Esophagus mucosa (tissue), 1 donor: ENCODE measurements at places on chromosomes 7 and 10.

DNA sequence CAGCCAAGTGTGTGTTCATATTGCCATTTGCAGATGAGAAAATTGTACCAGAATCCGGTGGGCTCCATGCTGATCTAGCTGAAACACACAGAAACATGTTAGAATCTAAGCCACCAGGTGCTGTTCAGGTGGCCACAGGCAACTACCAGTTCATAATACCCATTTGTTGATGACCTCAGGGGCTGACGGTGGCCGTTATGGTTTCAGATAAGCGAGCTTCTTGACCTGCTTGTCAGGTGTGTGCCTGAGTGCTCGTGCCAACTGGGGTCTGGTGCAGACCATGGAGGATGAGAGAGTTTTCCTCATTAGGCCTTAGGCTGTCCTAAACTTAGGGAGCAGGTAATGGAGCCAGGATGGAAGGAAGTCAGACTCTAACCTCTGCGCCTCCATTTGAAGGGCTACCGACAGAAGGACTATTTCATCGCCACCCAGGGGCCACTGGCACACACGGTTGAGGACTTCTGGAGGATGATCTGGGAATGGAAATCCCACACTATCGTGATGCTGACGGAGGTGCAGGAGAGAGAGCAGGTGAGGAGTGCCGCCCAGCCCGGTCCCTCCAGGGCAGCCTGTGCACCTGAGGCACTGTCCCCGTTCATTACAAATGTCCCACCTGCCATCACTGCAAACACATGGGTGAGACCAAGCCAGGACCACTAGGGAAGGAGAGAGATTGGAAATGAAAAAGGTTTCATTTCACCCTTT, 53.1 kb downstream of the MKI67 start:
- ATAC-seq = no peak

- no peak for ATAC-seq
Measured at GRCh38 chr7:151306374-151306773, 35.2 kb upstream of the NUB1 start.

DNA sequence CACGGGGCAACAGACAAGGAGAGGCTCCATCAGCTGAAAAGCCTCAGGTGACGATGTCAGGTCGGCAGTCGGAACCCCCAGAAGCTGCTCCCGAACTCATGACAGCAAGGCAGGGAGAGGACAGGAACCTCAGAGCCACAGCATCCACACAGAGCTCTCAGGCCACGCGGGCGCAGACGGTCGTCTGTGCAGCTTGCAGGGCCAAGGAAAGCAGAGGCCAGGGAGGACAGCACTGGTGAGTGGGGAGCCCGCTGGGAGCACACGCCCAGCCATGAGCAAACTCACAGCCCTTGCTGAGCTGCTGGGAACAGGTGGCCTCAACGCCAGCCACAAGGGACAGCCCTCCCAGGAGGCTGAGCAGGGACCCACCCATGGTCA, 138.9 kb downstream of the MAD1L1 start:
- ATAC-seq = no peak

GRCh38 chr7:113120647-113121046, 2.3 kb upstream of the SMIM30 start:
- no peak for ATAC-seq

GRCh38 chr10:5550621-5551530, 26.1 kb downstream of the CALML3 start:
- peak; percentile 60 for ATAC-seq

GRCh38 chr10:75400163-75400770, 1.3 kb downstream of the ZNF503 start:
- ATAC-seq = no peak

DNA sequence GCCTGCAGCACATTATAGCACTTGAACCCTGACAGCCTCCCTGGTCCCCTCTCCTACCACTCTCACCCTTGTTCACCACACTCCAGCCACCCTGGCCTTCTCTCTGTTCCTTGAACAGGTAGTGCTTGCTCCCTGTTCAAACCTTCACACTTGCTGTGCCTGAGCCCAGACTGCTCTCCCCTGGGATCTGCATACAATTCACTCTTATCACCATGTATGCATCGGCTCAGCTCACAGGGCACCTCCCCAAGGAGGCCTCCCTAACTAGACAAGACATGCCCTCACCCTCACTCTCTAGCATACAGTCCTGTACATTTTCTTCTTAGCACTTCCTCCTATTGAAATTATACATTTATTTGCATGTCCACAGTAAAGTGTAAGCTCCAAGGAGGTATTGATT, 59.3 kb downstream of the FAM13C start:
- peak; percentile 64 for ATAC-seq

DNA sequence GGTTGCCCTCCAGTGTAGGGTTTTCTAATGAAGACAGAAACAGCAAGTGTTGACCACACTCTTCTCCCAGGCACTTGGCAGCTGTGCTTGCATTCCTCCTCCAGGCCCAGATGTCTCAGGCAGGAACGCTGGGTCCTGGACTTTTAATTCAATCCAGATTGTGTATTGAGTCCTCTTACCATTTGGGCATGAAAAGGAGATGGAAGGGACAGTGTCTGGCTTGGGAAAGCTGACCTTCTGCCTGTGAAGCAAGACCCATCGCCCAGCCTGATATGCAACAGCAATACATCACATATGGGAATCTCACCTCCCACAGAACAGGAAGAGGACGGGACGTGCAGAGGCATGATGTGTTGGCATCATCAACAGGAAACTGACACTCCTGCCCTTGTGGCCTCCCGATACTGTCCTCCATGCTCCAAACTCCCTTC, 174.4 kb upstream of the LYZL2 start:
- ATAC-seq = peak; percentile 37

DNA sequence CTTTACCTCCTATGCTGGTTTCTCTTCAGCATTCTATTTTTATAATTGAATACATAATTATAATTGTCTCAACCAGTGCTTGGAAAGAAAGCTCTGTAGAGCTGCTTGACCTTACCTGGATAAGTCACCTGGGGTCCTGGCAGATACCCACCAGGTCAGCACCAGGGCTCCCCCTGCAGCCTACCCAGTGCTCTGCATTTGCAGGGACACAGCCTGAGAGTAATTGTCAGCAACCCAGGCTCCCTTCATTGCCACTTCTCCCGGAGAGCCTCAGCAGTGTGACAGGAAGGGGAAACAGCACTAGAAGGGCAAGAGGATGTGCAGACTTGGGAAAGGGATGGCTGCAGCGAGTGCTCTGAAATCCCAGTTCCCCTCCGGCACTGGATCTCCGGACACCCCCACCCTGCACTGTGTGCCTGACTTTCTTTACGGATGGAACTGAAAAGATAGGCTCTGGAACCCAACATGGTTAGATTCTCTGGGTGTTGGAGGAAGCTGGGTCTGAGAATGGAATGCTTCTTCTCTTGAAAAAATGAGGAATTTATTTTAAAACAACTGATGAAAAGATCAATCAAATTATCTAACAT, 11.4 kb upstream of the PAX4 start:
- ATAC-seq = no peak

- ATAC-seq = peak; percentile 71
Measured at GRCh38 chr7:85041605-85042216, 145.1 kb downstream of the SEMA3D start.

DNA sequence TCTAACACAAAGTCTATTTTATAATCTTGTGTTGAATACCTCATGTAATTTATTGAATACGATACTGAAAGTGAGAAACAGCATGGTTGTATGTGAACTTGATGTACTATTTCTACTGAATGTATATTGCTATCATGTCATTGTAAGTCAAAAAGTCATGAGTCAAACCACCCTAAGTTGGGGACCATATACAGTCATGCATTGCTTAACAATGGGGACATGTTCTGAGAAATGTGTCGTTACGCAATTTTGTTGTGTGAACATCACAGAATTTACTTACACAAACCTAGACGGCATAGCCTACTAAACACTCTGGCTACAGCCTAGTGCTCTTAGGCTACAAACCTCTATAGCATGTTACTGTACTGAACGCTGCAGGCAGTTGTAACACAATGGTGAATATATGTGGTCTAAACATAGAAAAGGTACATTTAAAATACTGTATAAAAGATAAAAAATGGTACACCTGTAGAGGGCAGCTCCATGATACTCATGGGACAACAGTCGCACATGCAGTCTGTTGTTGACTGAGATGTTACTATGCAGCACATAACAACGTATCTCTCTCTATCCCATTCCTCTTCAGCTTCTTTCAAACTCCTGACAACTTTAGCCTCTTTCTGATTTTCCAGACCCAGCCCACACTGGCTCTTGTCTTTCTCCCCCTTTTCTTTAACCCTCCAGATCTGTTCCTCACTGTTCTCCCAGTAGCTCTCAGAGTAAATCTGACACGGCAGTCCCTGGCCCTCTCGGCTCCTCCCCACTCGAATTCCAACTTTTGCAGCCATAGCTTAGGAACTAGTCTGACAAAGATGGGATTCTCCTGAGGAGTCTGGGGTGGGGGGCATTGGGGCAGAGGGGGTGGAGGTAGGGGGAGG, 90.1 kb downstream of the SNX10 start:
- ATAC-seq = no peak

- no peak for ATAC-seq
Measured at GRCh38 chr7:46812101-46812675, 769.7 kb downstream of the TNS3 start.

GRCh38 chr10:72659694-72660093, 32.2 kb upstream of the MCU start:
- no peak for ATAC-seq

DNA sequence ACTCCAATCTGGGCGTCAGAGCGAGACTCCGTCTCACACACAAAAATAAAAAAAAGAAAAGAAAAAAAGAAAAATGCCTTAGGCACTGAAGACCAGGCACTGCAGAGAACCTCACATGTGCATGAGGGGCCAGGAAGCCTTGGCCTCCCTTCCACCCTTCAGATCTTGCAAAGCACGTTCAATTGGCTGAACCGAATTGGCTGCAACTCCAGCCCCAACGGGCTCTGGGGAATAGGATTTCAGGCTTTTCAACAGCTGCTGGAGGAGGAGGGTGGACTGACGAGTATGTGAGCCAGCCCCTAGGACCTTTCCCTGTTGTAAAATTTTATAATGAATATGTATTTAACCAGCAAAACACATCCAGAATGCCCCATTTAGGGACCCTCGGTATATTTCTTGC, 16.7 kb downstream of the TMEM120A start:
- no peak for ATAC-seq

DNA sequence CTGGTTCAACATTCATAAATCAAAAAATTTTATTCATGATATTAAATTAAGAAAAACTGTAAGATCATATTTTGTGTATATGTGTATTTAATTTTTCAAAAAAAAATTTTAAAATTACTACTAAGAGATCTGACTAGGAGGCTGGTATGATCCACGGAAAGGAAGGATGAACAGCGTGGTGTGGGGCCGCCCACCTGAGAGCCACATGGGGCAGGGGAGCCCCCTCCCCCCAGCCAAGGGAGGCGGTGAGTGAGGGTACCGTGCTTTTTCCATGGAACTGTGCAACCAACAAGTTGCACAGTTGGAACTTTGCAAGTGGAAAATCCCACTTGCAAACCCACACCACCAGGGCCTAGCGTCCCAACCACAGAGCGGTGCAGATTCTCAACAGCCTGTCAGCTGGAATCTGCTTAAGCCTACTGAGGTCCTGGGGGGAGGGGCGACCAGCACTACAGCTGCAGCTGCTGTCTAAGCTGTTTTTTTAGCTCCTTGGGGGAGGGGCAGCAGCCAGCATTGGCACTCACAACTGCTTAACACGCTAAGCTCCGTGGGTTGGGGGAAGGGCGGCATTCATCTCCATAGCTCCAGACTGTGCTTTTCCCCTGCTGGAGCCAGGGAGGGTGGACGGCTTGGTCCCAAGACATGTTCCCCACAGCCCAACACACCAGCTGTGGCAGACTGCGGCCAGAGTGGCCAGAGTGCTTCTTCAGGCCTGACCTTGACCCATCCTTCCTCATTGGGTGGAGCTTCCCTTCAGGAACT, 94.2 kb upstream of the IGFBP3 start:
- no peak for ATAC-seq

DNA sequence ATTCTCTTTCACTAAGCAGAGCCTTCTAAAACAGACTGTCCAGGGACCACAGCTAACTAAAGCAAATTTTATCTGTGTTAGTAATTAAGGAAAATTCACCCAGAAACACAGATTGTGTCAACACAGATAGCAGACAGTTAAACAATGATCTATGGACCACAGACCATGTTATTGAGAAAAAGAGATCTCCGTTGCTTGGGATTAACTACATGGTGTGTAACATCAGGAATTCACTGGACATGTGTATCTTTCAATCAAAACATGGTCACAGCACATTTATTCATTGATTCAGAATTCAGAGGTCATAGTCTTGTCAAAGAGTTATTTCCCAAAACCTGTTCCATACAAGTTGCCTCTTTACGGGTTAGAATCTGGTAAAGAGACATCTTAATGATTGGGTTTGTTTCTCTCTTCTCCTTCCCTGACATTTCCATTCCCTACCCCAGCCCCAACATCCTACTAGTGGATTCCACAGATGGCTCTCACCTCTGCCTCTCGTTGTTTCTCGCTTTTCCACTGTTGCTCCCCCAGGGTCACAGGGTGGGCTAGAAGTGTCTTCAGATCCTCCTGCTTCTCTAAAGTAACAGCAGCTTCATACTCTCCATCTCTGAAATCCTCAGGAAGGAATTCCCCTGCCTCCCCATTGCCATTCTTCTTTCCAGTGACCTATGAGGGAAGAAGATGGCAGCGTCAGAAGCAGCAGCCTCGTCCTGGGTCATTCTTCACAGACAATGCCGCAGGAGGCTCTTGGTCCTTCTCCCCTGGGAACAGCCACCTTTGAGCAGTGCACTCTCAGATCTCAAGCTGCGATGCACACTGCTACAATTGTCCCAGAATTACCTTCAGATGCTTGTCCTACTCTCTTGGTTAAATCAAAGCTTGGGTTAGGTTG, 958 bp downstream of the ANKRD1 start:
- no peak for ATAC-seq

GRCh38 chr7:93194386-93194785, 31.9 kb downstream of the HEPACAM2 start:
- peak; percentile 89 for ATAC-seq

DNA sequence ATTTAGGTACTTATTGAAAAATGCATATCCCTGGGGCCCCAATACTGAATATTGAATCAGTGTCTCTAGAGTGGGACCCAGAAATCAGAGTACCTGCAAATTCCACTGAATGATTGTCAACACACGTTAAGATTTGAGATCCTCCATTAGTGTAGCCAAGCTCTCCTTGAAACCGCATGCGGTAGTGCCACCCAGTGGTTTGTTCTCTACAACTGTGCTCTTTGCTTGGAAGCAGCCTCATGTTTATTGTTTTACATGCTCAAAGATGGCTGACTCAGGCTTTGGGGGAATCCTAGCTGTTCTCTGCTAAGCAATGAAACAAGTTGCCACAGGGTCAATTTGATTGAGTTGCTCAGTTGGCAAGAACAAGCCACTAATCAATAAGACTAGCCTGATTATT, 340.2 kb upstream of the CELF2 start:
- ATAC-seq = peak; percentile 77
